ENCODE measurements at places on chromosomes 1 and 21. TPM values are rescaled to one million over a fixed set of nuclear protein-coding genes. Genes with fewer than 3 reads are reported as not detected.

Gene PMF1
- total RNA-seq, result 17.2 TPM

Gene MFAP2
- total RNA-seq, result 10.7 TPM

Gene TTC39A
- total RNA-seq, result 0.74 TPM

Gene CASQ2
- total RNA-seq, result under 0.01 TPM

Gene CD1B
- not detected for total RNA-seq

Gene TRIM46
- 2.5 TPM for total RNA-seq

Gene SH2D1B
- not detected for total RNA-seq

Measured in smooth muscle cell of bladder (primary cell).